RCC 7860 (cell line): ENCODE measurements at places on chromosomes 4 and X.

DNA sequence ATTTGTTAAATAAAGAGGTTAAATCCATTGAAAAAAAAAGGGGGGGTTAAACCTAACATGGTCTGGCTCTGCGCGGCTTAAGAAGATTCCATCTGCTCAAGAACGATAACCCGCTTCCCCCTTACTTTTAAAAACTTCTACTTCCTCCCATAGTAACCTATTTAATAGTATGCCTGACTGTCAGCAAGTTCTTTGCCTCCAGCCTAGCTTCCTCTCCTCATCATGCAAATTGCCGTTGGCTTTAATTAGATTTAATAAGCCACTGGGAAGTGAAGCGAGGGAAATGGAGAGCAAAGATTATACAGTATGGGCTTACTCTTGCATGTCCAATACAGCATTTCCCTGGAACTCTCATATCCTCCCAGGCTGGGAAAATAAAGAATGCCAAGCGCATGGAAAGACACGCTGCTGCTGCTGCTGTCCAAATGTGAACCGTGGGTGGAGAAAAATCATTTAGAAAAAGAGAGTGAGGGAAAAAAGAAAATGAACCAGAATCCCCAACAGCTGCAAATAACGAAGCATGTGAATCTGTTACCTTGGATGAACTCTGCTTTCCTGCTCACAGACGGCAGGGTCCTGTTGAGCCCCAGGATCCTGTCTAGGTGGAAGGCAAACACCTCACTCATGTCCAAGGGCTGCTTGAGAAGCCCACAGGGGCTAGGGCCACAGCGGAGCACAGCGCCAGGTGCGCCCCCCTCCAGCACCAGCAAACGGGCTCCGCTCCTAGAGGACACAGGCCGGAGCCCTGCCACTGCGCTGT, 2.7 kb downstream of the GASK1B start:
- no peak for DNase-seq

GRCh38 chrX:96435378-96436035, 249.1 kb upstream of the DIAPH2 start:
- DNase-seq, result no peak

DNA sequence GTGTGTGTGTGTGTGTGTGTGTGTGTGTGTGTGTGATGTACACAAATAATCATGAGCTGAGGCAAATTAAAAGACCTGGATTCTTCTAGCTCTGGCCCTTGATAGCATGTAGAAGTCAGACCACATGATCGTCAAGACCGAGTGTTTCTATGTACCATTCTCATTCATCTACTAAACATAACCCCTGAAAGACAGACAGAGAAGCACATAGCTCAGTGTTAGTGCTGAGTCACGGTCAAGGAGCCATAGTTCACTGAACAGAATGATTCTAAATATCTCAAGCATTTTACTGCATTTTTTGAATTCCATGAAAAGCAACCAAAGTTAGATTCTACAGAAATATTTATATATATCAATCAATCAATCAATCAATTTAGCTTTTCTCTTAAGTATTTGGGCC, 412.3 kb upstream of the CXorf51A start:
- DNase-seq, result peak; percentile 69

- DNase-seq, result no peak
Observed at GRCh38 chr4:85600501-85600900, 125.6 kb downstream of the ARHGAP24 start.

DNA sequence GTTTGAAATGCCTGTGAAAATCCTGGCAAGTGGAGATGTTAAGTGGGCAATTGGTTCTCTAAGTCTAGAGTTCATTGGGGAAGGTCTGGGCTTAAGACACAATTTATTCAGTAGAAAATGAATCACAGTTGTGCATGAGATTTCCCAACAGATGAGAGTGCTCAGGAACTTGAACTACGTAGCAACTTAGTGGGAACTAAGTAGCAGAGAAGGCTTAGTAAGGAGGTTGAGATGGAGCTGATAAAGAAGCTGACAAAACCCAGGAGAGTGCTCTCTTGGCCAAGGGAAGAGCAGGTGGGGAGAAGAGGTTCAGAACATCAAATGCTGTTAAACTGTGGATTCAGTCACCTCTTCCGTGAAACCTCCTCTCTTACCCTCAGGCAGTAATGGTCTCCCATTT, 33.0 kb downstream of the AFF1 start:
- no peak for DNase-seq

DNA sequence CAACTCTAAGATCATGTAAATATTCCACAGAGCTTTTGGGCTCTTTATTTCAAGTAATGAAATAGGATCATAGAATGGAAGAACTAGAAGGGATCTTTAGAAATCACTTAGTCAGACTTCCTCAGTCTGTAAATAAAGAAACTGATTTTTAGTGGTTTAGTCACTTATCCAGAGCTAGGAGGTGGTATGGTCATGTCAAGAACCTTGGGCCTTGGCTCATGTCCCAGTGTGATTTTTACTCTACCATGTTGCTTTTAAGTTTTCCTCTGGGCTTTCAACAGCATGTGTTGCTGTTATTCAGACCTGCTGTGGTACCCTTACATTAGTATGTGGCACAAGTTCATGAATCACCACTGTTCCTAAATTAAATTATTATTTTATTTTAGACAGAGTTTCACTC, 184.9 kb downstream of the FRAS1 start:
- DNase-seq, result no peak
